ENCODE measurements at places on chromosomes 11 and 22.

GRCh38 chr11:97883086-97883485 lies 1137.7 kb upstream of the CNTN5 start:
- DNase-seq: no peak

- DNase-seq: no peak
Observed at GRCh38 chr22:33850724-33851123, 69.6 kb downstream of the LARGE1 start.

DNA sequence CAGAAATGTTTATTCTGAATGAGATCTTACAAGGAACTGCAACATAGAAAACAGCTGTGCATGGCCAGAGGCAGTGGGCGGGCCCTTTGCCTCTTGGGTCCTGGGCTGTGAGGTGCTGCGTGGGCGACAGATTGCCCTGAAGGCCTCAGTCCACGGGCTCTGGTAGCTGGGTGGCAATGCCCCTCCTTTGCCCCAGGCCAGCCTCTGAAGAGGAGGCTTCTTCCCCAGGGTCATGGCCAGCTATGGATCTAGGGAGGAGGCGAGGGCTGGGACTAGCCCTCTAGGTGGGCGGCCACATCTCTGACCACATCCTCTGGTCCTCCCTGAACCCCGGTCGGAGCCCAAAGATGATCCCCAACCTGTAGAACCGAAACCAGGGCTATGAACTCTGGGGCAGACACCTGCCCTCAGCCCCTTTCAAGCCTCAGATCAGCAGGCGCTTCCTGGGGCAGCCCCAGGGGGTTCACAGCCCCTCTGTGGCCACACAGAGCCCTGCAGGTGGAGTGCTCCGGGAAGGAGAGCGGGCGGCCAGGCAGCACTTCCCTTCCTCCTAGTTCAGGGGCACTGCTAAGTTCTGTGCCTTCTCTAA lies 6.6 kb upstream of the CDC42BPG start:
- peak; percentile 18 for DNase-seq

- no peak for DNase-seq
Observed at GRCh38 chr11:102453302-102453695, 734 bp upstream of the TMEM123 start.

DNA sequence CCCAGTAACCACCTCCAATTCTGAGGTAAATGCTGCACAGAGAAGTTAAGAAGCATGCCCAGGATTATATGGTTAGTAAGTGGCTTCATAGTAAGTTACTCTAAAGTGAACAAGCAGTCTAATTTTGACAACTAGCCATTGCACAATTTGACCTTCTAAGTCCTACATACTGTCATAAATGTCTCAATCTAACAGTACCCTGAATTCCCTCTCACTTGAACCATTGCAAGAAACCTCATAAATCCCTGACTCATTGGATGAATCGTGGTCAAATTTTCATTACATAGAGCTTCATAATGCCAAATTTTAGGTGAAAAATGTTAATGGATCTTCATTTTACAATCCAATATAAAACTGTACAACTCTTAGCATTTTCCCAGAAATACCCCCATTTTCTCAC lies 217.3 kb upstream of the GRIA4 start:
- no peak for DNase-seq

GRCh38 chr11:58495906-58496305 lies 12.0 kb downstream of the OR5B21 start:
- DNase-seq: no peak

- no peak for DNase-seq
Observed at GRCh38 chr22:48486134-48486532, 1341.5 kb downstream of the BRD1 start.
